ENCODE measurements at places on chromosomes 3 and 15. TPM values are rescaled to one million over a fixed set of nuclear protein-coding genes. Genes with fewer than 3 reads are reported as not detected.

The EIF2B5 gene
- 24.7 TPM for total RNA-seq

The GUCA1C gene
- total RNA-seq, result not detected

The ADPGK gene
- total RNA-seq, result 54.2 TPM

The EBLN2 gene
- total RNA-seq, result 8.2 TPM

The VGLL3 gene
- total RNA-seq, result 5.0 TPM

DNA sequence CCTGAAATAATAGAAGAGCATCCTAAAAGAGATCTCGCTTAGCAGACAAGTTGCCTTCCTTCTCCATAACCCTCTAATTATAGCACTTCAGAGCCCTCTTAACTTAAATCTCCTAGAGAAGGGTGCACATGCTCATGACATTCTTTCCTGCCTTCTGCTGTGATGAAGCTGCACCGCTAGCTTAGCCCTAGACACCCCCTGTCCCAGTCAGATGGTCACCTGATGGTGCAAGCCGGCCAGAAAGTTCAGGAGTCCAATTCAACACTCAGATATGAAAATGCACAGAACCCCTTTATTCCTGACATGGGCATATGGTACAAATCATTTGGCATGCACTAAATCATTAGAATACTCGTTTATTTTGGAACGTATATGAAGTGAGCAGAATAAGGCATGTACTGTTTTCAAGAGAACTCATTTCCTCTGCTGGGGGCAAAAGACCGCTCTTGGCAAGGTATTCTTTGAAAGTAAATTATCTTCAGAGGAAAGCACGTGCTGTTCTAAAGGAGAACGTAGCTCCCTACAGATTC lies 420.4 kb upstream of the PROK2 start:
- DNase-seq, result no peak

DNA sequence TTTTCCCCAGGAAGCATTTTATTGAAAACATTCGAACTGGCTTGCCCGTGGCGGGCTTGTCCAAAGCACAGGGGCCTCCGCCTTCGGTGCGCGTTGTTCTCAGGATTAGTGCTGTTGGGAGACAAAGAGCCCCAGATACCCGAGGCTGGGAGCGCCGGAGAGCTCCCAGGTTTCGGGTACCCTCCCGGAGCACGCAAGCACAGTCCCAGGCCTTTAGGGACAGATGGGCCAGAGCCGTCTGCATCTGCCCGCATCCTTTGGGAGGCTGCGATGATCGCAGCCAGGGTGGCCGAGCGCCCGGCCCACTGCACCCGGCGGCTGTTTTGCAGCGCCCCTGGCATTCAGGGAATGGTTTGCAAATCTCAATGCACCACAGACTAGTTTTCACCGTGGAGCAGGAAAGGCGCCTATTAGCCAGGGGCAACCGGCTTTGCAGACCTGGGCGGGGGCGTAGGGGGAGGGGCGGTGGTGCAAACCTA lies 5.0 kb upstream of the FEZF2 start:
- DNase-seq, result no peak

DNA sequence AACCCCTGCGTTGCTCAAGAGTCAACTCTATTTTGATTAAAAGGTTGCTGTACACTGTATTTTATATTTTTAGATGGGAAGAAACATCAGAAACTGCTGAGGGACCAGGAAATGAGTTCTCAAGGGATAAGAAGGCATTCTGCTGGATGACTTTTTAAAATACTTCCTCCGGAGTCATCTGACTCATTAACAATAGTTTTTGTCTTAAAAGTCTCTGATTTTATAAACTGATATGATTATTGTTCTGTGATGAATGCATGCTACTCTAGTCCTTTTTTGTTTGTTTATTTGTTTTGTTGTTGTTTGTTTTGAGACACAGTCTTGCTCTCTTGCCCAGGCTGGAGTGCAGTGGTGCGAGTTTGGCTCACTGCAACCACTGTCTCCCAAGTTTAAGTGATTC lies 18.2 kb upstream of the HLTF start:
- no peak for DNase-seq

DNA sequence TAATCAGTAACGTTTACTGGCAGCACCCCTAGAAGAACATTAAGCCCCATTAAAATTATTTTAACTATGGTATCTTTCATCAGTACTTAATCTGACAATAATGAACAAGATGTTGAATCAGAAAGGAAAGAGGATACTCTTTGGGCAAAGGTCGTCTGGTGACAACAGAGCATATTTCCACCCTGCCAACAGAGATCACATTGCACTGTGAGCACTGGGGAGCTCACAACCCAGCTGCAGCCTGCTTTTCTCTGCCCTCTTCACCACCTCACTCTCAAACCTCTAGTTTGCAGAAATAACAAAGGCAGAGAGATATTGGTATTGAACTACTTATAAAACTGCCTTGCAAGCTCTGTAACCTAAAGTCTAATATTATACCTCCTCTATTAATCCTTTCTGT lies 130.0 kb downstream of the FBN1 start:
- no peak for DNase-seq

DNA sequence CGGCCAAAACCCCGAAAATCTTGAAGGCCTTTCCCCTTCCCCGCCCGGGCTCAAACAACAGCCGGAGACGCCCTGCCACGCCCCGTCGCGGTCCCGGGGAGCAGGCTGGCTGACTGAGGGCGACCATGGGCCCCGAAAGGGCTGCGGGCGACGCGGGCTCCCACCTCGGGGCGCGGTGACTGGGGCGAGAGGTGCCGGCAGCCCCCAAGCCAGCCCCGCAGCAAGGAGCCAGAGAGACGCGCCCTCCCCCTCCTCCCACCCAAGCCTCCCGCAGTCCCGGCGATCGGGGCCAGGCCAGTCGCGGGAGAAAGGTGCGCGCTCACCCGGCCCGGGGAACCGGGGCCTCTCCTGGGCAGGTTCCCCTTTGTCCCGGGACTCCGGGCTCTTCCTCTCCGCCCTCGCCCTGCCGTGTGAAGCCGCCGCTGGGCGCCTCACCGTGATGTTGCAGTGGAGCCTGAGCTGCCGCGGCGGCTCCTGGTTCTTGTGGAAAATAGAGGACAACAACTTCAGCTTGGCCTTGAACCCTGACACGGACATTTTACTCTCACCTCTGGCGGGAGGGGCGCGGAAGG lies 30.6 kb upstream of the ZSCAN2 start:
- peak; percentile 83 for DNase-seq

DNA sequence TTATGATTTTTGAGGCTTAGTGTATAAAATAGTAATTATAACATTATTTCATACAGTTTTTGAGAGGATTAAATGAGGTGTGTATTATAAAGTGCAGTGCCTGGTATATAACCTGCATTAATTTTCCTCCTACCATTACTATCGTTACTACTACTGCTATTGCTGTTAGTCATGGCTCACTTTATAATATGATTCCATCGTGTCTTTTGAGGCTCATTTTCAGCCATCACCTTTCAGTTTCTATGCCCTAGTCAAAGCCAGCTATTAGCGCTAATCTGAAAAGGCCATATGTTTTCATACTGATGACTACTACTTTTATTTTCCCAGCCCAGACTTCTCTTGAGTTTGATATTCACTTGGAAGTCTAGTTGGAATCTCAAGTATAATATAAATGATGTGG lies 5.5 kb downstream of the MEF2A start:
- DNase-seq, result no peak

DNA sequence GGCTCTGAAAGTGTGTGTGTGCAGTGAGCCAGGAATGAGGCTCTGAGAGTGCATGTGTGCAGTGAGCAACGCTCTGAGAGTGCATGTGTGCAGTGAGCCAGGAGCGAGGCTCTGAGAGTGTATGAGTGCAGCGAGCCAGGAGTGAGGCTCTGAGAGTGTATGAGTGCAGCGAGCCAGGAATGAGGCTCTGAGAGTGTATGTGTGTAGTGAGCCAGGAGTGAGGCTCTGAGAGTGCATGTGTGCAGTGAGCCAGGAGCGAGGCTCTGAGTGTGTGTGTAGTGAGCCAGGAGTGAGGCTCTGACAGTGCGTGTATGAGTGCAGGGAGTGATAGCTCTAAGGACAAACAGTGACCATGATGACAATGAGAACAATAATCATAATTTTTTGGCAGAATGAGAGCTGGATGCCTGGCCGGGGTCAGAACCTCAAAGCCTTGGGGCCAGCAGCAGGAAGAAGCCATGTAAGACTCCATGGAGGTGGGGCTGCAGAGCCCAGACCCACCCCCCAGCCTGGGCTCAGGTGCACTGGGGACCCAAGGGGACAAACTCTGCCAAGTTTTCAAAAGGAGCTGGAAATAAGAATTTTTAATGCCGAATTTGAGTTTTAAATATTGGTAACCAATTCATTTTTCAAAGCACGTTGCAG lies 85.7 kb upstream of the PRR20G start:
- DNase-seq, result no peak
